ENCODE measurements at places on chromosomes 5 and 9.

- no peak for DNase-seq
Measured at GRCh38 chr5:54529565-54529964, 12.0 kb downstream of the SNX18 start.

- no peak for DNase-seq
Measured at GRCh38 chr5:14102666-14103065, 40.5 kb upstream of the TRIO start.

DNA sequence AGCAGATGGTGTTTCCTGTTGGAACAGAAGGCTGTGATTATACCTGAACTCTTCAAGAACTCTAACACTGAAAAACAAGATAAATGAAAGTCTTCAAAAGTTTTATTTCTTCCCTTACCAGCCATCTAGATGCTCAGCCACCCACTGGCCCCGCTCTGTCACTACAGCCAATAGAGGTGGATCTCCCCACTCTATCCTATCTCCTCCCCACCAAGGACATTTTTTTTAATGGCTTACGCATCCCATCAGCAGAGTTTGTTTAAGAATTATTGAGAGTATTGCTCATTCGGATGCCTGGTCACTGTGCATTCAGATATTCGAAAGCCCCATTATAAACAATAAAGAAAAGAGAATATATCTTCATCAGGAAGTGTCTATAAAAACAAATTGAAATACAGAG lies 159.4 kb downstream of the RASEF start:
- no peak for DNase-seq

DNA sequence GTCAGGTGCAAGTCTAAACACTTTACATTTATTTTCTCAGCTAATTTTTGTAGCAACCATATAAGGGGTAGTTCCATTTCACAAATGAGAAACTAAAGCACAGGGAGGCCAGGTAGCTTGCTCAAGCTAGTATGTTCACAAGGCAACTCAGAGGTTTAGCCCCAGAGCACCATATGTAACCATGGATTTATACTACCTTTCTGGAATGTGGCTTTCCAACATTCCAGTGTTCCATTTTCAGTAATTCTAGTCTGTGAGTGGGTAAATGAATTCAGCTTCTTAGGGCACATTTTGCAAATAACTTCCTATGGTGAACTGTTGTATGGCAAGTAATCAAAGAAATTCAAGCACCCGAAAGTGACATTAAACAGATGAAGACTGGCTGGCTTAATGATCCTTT lies 25.0 kb upstream of the CAST start:
- DNase-seq: no peak
